Metanephros (tissue), 2 donors: ENCODE measurements at places on chromosomes 12 and 14. TPM values are rescaled to one million over a fixed set of nuclear protein-coding genes. Genes with fewer than 3 reads are reported as not detected.

Gene DENND5B
- 44.0 TPM for total RNA-seq

Gene TGM1
- total RNA-seq, result 0.29 TPM

Gene PROX2
- total RNA-seq, result not detected

Gene GPR137C
- 5.5 TPM for total RNA-seq

Gene ACSM4
- total RNA-seq, result not detected

Gene CYP46A1
- 2.3 TPM for total RNA-seq

Gene PDE3A
- total RNA-seq, result 46.7 TPM

Gene IRAK4
- 11.4 TPM for total RNA-seq

Gene ACOT4
- 2.4 TPM for total RNA-seq

Gene AMDHD1
- 0.88 TPM for total RNA-seq

Gene TAOK3
- total RNA-seq, result 19.4 TPM

Gene A2M
- total RNA-seq, result 306 TPM

Gene PRORP
- 18.4 TPM for total RNA-seq

Gene ATP23
- 18.0 TPM for total RNA-seq

Gene RNF212B
- total RNA-seq, result 0.18 TPM

Gene NINJ2
- 3.6 TPM for total RNA-seq

Gene VASH1
- total RNA-seq, result 25.0 TPM

Gene E2F7
- total RNA-seq, result 4.6 TPM

Gene ARHGAP9
- total RNA-seq, result 10.7 TPM

Gene SERPINA9
- not detected for total RNA-seq

Gene P2RX7
- total RNA-seq, result 2.3 TPM

Gene TSFM
- total RNA-seq, result 15.0 TPM

Gene ASCL1
- 0.23 TPM for total RNA-seq

Gene KCNC2
- total RNA-seq, result 2.2 TPM

Gene LRTM2
- total RNA-seq, result 0.35 TPM

Gene ETFRF1
- 22.0 TPM for total RNA-seq

Gene SLC7A8
- total RNA-seq, result 50.2 TPM

Gene RITA1
- 12.8 TPM for total RNA-seq

Gene PRICKLE1
- total RNA-seq, result 85.7 TPM

Gene TOMM20L
- total RNA-seq, result not detected

Gene LRRK2
- total RNA-seq, result 42.7 TPM

Gene C12orf50
- total RNA-seq, result not detected

Gene KRT83
- not detected for total RNA-seq

Gene ADCY6
- 75.3 TPM for total RNA-seq

Gene PLXNC1
- 12.8 TPM for total RNA-seq

Gene ESR2
- total RNA-seq, result 0.88 TPM

Gene KRT78
- total RNA-seq, result not detected

Gene RND1
- total RNA-seq, result 4.3 TPM

Gene POLE2
- total RNA-seq, result 14.4 TPM

Gene ERGIC2
- total RNA-seq, result 63.6 TPM

Gene GARIN6
- not detected for total RNA-seq

Gene XPOT
- total RNA-seq, result 32.2 TPM

Gene ACRBP
- 2.3 TPM for total RNA-seq

Gene NUDT14
- total RNA-seq, result 22.9 TPM

Gene ARHGDIB
- total RNA-seq, result 40.1 TPM

Gene SENP1
- total RNA-seq, result 34.0 TPM

Gene SLC38A4
- 8.8 TPM for total RNA-seq

Gene ADAM21
- total RNA-seq, result not detected

Gene FGF6
- total RNA-seq, result 1.3 TPM

Gene DNAH10
- 1.3 TPM for total RNA-seq

Gene APOLD1
- 24.1 TPM for total RNA-seq

Gene FLVCR2
- 6.2 TPM for total RNA-seq

Gene AKAP5
- 4.6 TPM for total RNA-seq

Gene TAS2R10
- 1.6 TPM for total RNA-seq
